ENCODE measurements at places on chromosomes 4 and X. TPM values are rescaled to one million over a fixed set of nuclear protein-coding genes. Genes with fewer than 3 reads are reported as not detected.

DNA sequence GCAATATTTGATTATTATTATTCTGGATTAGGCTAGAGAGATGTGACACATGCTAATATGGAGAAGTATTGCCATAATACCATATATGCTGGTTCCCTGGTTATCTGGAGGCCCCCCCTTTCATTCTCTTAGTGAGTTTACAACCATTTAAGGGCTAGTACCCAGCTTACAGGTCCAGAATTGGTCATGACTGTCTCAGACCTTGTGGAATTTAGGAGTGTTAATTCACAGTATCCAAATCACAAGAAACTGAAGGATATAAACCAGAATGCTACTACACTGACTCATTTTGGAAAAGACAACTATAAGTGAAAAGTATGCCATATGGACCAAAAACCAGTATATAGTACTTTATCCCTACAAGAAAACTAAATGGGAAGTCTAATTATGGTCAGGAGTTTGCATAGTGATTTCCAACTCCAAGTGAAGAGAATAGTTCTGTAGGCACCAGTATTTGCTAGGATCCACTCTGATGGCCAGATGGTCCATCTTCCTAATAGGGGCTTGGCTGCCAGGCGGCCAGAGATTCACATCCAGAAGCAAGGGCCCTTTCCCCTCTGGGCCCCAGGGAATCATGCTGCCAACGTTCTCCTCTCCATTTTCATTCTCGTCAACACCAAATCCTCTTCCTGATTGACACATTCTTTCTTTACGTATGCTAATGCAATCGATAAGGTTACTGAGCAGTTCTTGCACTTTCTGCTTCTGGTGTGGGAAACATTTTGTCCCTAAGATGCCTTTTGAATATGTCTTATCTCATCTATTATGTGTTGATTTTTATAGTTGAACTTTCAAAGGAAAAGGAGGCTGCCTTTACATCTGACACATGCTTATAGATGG, 123.6 kb downstream of the SHROOM3 start:
- ATAC-seq = no peak

GRCh38 chr4:3297066-3297859, 4.4 kb downstream of the RGS12 start:
- no peak for ATAC-seq

GRCh38 chr4:112717856-112718255, 80.9 kb downstream of the LARP7 start:
- no peak for ATAC-seq

- no peak for ATAC-seq
Measured at GRCh38 chr4:84530454-84530853, 31.4 kb upstream of the NKX6-1 start.

RBBP7 gene
- total RNA-seq = 123 TPM

SPOCK3 gene
- total RNA-seq = 7.8 TPM

MXD4 gene
- 36.1 TPM for total RNA-seq
